Esophagus squamous epithelium (tissue), 5 donors: ENCODE measurements at places on chromosomes 2 and 18. TPM values are rescaled to one million over a fixed set of nuclear protein-coding genes. Genes with fewer than 3 reads are reported as not detected.

The TEX44 gene
- not detected for total RNA-seq

The PLGLB2 gene
- 1.1 TPM for total RNA-seq

The IL1A gene
- total RNA-seq: 5.3 TPM

The PKDCC gene
- 4.1 TPM for total RNA-seq

The FAM110C gene
- 59.1 TPM for total RNA-seq

The MYO7B gene
- total RNA-seq: not detected

The PELI1 gene
- total RNA-seq: 23.7 TPM

The CFAP65 gene
- total RNA-seq: not detected

The RPRD1A gene
- total RNA-seq: 54.1 TPM

The MEP1B gene
- not detected for total RNA-seq

DNA sequence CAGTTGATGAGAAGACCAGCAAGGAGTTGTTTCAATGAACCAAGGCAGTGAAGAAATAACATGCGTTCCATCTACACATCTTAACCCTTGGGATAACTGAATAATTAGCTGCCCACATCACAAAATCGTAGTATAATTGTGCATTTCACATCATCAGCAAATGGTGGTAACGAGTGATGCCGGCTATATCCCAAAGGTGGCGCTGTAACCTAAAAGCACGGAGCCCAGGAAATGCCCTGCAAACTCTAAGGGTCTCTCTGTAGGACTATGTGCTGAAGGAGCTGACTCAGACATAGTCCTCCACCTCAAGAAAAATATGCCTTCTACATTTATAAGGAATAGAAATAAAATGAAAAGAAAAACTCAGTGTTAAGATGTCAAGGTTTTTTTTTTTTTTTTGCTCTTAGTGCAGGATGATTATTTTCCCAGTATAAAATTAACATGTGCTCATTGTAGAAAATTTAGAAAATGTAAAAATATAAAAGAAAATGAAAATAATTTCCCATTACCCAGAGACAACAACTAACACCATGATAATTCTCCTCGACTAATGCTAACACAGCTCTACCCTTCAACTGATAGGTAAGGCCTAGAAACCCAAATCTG lies 23.1 kb upstream of the DSG3 start:
- no peak for DNase-seq

DNA sequence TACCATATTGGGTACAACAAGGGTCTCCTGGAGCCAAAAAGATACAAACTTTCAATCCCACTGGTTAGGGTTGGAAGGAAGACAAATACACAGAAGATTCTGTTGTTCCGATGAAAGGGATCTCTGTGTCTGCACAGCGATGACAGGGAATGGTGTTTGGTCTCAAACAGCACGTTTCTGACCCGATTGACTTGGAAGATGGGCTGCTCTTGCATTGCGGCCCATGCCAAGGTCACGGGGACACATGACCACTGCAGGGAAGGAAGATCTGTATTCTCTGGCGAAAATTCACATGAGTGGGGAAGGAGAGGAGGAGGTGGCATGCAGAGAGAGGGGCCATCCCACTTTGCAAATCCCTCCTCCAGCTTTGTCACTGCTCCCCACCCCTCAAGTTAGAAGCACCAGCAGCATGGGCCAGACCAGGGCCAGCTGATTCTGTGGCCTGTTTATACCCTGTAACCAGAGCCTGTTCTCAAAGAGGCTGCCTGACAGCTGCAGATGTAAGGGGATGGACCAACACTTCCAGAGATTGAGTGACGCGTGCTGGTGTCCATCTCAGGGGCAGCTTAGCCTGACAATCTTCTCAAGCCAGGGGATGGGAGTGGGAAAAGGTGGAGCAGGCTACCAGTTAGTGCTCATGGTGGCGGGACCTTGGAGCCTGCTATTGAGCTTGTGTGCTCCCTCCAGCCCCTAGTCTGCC lies 57.2 kb downstream of the TNP1 start:
- no peak for DNase-seq

DNA sequence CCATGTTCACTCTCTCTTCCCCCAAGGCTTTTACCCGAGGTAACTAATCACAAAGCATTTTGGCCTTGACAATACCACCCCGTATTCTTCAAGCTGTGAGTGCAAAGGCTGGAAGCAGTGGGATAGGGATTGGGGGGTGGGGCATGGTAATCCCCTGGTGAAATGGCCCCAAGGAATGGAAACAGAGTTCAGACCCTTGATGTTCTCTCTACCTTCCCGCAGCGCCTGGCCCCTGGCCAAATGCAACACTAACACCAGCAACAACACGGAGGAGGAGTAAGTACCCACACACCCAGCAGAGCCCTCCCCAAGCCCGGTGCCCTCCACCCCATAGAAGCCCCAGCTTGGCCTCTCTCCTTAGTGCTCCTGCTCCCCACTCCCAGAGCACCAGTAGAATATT lies 36.9 kb downstream of the CNGA3 start:
- DNase-seq: no peak

- no peak for DNase-seq
Observed at GRCh38 chr18:63860531-63860930, 27.0 kb upstream of the SERPINB2 start.

- DNase-seq: no peak
Observed at GRCh38 chr2:74374509-74375205, 5.5 kb downstream of the DCTN1 start.

DNA sequence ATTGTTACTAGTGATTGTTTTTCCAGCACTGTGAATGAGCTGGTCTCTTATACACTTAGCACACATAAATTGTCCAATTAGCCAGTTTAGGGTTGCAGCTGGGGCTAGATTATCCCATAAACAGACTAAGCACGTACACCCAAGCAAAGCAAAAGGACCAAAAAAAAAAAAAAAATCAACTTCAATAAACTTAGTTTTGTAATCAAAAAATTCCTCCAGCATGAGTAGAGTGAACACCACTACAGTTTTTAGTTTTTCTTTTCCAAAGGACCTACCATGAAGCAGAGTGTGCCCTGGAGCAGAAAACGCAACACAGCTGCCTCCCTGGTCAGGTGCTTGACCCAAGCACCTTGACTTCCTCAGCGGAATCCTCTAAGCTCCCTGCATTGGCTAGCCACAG lies 249.4 kb upstream of the SLC14A2 start:
- DNase-seq: no peak

GRCh38 chr2:181894381-181894780 lies 2.9 kb downstream of the ITPRID2 start:
- DNase-seq: no peak

- DNase-seq: no peak
Observed at GRCh38 chr2:240405684-240406313, 29.7 kb upstream of the GPC1 start.

DNA sequence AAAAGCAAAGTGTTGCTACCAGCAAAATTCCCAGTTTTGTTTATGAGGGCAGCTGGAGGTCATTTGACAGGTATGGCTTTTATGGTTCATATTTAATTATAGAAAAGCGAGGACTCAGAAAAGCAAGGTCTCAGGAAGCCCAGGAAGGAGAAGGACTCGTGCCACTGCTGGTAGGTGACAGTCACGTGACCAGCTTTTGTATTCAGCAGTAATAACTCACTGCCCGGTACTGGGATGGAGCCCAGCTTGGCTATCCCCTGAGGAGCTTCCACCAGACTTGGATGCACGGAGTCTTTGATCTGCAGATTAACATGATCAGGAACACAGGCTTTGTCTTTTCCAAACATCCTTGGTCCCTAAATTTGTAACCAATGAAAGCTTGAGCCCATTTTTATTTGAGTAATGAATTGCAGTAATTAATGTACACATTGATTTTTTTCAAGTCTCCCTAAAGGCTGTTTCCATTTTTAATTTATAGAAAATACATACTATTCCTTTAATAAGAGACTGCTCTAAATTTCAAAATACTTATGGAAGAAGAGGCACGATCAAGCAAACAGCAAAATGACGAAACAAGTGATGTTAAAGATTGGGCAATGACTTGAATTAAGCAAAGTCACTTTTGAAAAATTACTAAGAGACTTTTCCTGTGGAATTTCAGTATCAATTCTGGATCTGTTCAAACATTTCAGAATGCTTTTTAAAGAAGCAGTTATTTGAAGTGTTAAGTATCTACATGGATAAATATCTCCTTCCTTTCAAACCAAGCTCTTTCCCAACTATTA lies 251.7 kb upstream of the HNRNPA3 start:
- no peak for DNase-seq

GRCh38 chr2:202555356-202555755 lies 79.4 kb upstream of the FAM117B start:
- no peak for DNase-seq
